NCI-H1417 treated with DMSO at 0.1 percent for 48 hours (cell line): ENCODE measurements at places on chromosomes 16 and 17.

GRCh38 chr17:67353929-67354574, 12.3 kb downstream of the PSMD12 start:
- DNase-seq = no peak

- no peak for DNase-seq
Observed at GRCh38 chr17:78351449-78352006, 8.3 kb downstream of the SOCS3 start.

DNA sequence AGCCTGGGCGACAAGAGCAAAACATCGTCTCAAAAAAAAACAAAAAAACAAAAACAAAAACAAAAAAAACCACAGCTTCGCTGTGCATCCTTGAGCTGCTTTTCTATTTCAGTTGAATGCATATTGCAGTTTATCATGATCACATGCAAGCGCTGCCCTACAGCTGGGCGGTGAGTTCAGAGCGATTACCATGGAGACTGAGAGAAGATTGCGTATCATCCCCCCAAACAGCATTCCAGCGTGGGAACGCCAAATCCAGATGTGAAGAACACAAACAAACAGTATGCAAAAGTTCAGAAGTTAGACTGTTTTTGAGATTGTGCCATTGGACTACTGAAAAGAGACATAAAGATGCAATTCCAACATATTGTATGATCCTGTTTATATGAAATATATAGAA, 15.1 kb upstream of the SLC52A1 start:
- no peak for DNase-seq

- no peak for DNase-seq
Observed at GRCh38 chr17:80790981-80791742, 200.5 kb upstream of the CHMP6 start.

- no peak for DNase-seq
Observed at GRCh38 chr16:81005610-81006161, 999 bp downstream of the CMC2 start.

DNA sequence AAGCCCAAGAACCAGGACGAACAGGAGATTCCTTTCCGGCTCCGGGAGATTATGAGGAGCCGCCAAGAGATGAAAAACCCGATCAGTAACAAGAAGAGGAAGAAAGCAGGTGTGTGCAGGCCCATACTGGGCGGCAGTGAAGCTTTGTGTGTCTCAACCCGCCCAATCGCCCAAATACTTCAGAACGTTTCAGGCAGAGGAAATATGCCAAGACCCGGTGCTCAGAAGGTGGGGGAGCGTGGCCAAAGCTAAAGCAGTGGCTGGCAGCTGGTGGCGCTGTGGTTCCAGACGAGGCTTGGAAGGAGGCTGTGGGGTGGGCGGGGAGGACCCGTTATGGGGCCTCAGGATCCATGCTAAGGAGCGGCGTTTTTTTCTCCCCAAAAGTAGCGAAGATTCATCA, 1.2 kb downstream of the CCDC137 start:
- no peak for DNase-seq

DNA sequence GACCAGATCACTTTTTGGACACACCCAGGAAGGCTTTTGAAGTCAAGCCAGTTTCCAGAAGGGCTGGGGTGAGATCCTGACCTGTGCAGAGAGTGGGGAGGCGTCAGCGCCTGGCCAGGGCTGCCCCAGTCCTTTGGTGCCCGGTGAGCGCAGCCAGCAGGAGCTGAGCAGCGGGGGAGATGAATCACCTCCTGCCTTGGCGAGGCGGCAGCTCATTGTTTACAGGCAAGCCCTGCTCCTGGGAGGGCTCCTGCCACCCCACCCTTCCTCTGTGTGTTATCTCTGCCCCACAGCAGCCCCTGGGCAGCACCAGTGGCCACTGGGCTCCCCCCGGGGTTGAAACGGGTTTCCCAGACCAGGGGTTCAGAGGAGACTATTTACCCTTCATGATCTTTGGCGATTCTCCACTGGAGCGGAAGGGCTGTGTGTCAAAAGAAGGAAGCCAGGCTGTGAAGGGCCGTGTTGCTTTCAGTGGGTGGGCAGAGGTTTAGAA, 14.1 kb upstream of the ITGB4 start:
- DNase-seq = no peak

GRCh38 chr17:45200701-45201100, 21.0 kb upstream of the FMNL1 start:
- no peak for DNase-seq

- DNase-seq = no peak
Observed at GRCh38 chr17:42475835-42476234, 17.2 kb downstream of the ATP6V0A1 start.

DNA sequence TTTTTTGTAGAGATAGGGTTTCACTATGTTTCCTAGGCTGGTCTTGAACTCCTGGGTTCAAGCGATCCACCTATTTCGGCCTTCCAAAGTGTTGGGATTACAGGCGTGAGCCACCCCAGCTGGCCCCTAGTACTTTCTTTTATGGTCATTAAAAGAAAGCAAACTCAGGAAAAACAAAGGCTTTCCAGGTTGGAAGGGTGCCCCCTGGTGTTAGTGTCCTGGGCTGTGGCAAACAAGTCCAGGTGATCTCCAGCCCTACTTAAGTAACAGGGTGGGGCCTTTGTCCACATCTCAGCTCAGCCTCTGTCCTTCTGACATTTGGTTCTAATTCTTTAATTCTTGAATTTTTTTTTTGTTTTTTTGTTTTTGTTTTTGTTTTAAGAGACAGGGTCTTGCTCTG, 6.9 kb downstream of the IGFBP4 start:
- DNase-seq = no peak

GRCh38 chr17:57294629-57295501, 38.5 kb downstream of the MSI2 start:
- peak; percentile 43 for DNase-seq

- no peak for DNase-seq
Observed at GRCh38 chr17:7391307-7391706, 3.0 kb downstream of the PLSCR3 start.

GRCh38 chr17:75178453-75178852, 4.3 kb downstream of the SUMO2 start:
- no peak for DNase-seq

DNA sequence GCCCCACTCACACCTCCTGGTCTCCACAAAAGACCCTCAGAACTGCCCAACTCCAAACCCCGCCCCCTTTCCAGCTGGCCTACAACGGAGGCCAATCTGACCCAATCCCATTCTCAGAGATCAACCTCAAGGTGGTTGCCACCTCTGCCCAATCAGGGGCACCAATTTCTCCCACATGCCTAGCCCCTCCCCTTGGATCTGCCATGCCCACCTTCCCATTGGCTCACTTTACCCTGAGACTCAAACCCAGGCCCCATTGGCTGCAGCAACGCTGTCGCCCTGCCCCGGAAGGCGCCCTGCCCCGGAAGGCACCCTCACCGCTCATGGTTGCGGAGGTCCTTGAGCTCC, 10.6 kb downstream of the ZNF668 start:
- no peak for DNase-seq
